ELR (cell line): ENCODE measurements at places on chromosomes 4 and X.
A peak's percentile ranks its signal among the peaks of the same experiment; 100 is the strongest.

DNA sequence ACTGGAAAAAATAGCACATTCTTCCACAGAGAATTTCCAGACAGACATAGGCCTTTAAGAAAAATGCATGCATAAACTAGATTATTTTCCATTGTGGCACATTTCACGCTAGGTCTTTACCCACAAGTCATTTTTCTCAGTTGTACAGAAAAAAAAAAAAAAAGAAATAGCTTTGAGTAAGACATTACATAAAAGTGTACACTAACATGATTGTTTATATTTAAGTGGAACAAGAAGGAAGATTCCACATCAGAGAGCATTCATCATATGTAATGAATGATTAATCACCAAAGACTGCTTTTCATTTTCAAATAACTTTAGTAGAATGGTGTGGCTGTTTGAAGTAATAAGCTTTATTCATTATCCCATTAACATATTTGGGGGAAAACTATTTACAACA lies 1270.2 kb upstream of the AGA start:
- peak; percentile 56 for DNase-seq

GRCh38 chr4:40240040-40240653 lies 43.3 kb downstream of the RHOH start:
- peak; percentile 33 for DNase-seq

DNA sequence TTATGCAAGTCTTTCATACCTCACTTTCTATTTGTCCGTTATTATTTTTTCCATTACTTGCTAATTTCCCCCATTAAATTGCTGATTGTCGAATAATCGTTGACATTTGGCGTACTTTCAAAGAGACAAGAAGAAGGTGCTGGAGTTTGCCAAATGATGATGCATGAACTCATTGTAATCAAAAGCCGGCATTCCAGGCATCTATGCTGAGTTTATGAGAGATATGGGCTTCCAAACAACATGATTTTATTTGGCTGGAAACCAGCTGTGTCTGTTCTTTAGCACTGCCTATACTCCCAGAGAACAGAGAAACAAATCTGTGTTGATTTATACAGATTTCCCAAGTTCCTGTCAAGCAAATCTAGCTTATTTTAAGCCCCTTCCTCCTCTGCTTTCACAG lies 80.8 kb upstream of the RPS6KA3 start:
- DNase-seq: no peak

DNA sequence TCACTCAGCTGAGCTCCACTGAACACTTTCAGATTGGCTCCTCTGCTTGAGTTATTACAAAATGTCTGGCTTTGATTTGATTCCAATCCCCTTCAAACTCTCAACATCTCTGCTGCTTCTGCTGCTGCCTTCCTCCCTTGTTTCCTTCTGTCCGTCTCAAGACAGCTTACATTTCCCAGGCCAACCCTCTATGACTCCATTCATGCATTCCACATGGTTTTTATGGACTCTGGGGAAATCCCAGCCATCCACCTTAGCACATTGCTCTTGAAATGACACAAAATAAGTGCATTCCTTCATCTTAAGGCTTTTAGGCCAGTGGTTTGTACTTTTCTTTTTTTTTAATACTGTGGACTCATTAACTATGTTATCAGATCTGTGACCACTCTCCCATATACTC lies 68.5 kb upstream of the TMEM164 start:
- peak; percentile 7 for DNase-seq

DNA sequence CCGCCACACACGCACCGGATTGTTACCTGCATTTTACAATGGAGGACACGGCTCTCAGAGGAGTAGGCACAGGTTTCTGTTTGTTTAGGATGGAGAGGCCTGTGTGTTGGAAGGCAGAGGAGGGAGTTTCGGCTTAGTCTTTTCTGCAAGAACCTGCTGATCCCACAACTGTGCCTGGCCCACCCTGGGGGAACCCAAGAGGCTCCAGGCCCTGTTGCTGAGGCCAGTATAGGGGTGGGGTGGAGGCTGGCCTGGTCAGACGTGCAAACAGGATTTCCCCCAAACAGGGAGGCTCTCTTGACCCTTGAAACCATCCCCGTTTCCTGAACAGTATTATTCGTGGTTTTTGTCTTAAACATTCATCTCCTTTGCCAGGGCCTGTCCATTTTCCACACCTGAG lies 772 bp upstream of the SLC49A3 start:
- DNase-seq: no peak

- peak; percentile 37 for DNase-seq
Observed at GRCh38 chr4:32499171-32499570, 1779.0 kb downstream of the PCDH7 start.

DNA sequence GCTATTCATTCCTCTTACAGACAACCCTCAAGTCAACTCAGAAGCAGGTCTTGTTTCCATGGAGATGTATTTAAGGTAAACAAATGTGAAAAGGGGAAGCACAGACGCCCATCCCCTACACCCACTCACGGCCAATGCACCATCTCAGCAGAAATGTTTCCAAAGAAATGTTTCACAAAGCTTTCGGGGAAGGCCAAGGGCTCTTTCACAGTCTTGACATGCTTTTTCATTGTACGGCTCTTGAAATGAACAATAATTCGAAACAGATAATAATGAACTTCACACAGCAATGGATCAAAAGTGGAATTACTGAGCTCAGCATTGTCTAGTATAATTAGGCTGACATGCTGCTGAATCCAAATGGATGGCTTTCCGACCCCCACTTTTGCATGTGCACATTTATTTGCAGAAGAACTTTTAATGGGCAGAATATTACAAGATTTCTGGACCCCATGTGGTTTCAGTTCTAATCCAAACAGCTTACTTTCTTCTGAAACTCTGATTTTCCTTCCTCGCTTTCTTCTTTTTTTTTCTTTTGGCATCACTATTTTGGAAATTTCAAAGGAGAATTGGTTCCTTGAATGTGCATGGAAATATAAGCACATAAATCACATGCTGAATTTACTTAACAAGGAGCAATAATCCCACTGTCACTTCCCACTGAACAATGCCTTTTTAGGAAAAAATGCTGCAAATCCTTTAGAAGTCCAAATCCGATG lies 160.9 kb downstream of the SMIM20 start:
- no peak for DNase-seq

GRCh38 chr4:30862196-30862595 lies 142.0 kb downstream of the PCDH7 start:
- no peak for DNase-seq

DNA sequence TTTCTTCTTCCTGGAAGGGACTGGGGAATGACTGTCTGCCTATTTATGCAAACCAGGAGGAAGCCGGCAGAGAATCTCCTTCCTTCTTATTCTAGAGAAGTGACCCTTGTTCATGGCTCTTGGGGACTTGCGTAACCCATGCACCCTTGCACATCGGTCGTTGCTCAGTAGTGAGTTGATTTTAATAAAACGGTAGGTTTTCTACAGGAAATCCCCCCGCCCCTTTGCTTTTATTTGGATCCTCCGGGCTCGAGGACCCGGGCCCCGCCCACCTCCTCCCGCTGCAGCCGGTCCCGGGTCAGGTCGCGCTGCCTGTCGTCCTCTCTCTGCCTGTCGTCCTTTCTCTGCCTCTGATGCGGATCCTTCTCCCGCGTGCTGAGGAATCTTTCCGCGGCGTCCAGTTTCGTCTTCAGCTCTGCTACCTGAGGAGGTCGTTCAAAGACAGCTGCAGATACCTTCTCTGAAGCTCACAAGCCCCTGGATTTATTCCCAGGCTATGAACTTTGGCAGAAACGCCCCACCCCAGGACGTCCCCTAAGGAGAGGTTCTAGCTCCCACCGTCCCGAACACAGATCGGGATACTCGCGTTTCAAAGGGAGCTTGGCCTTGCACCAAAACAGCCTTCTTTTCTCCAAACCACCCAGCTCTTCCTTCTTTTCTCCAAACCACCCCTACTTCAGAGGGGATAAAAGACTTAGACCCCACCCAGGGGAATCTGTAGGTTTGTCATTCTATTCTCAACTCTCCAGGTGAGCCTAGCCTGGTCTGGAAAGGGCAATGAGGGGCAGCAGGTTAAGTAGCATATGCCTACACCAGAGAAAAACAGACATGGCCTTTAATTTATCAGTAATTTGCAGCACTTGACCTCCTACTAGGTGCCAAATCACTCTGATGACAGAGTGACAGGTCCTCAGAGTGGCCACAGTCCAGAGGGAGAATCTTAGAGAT lies 7.0 kb downstream of the TNIP3 start:
- DNase-seq: peak; percentile 54

GRCh38 chr4:37393889-37394288 lies 149.3 kb downstream of the NWD2 start:
- no peak for DNase-seq

DNA sequence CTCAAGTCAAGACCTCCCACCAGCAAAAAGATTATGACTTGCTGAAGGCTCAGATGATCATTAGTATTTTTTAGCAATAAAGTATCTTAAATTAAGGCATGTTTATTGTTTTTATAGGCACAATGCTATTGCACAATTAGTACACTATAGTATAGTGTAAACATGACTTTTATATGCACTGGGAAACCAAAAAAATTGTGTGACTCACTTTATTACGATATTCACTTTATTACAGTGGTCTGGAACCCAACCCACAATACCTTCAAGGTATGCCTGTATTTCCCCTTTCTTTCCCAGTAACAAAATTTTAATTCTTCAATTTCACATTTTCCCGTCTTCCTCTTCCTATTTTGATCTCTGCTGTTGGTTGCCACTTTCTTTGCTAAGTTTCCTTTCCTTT lies 37.7 kb downstream of the ZCCHC12 start:
- DNase-seq: no peak

DNA sequence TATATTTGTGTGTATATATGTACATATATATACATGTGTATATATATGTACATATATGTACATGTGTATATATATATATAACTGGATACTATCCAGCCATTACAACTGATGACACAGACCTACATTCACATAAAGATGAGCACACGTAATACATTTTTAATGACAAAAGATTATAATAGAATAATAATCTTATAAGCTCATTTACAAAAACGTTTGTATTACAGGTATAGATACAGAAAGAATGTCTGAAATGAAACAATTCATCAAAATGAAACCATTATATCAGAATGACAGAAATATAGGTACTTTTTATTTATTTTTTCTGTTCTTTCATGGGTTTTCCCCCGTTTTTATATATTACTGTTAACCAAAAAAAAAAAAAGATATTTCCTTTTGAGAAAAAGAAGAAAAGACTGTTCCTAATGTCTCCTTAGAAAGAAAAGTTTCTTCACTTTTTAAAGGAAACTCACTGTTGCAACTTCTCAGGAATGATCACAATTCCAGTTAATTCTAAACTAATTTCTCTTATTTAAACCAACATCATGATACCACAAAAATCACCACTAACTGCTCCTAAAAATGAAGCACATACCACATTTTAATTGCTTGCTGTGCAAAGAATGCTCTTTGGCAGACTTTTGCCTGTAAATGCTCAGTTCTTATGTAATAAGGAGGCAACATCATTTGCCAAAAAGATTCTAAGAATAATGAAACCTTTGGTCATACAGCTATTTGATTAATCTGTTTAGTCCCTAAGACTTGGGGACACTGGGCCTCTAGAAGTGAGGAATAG lies 18.9 kb downstream of the LEF1 start:
- no peak for DNase-seq

GRCh38 chr4:17719106-17719505 lies 62.3 kb downstream of the FAM184B start:
- DNase-seq: peak; percentile 42

- DNase-seq: no peak
Observed at GRCh38 chr4:136687118-136687517, 845.2 kb downstream of the PCDH18 start.

DNA sequence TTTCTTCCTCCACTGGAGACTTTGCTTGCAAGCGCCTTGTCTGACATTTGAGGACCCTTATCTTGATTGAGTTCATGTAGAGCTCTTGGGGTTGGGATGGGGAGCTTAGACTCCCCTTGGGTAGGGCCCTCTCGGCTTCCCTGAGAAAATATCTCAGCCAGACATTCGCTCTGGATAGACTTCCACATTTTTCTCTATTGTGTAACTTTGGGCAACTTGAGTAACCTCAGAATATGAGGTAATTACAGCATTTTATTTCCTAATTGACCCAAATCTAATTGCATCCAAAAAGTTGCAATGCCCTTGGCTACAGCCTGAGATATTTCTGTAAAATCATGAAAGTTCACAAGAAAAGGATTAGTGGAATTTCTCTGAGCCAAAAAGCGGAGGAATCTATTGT lies 102.8 kb upstream of the MXRA5 start:
- DNase-seq: no peak

- DNase-seq: no peak
Observed at GRCh38 chr4:93700571-93700970, 128.0 kb upstream of the ATOH1 start.

GRCh38 chrX:118495958-118496762 lies 545 bp downstream of the DOCK11 start:
- DNase-seq: peak; percentile 61

DNA sequence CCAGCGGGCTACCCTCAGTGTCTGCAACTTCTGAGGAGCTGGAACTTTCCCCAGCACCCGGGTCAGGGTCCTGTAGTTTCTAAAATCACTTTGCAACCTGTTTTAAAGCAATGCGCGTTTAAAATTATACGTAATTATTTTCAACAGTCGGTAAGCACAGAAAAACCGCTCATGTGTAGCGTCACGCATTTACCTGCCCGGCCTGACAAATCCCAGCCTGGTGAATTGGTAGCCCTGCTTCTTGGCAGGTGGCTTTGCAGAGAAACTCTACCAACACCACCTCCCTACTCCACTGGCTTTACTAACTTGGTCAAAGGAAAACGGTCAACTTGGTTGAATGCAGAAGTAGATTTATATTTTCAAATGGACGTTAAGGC lies 640 bp downstream of the BANK1 start:
- DNase-seq: no peak

DNA sequence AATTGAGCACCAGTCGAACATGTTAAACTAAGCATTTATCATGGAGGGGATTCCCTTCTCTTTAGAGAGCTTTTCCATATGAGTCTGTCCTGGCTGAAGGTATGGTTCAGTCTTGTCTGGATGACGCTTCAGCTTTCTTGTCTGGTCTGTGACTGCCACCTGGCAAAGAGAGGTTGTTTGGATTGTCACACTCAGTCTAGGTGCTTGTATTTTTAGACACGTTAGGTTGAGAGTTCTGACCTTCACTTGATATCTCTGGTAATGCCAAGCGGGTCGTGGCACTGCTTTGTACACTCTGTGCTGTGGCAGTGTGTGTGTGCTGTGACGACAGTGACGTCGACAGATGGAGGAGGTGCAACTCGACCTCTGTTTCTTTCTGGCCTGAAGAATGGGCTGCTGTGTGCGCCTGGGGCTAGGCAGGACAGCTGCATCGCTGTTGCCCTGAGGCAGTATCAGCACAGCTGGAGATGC lies 12.6 kb downstream of the NOCT start:
- DNase-seq: no peak

GRCh38 chr4:186693159-186693815 lies 30.4 kb downstream of the FAT1 start:
- DNase-seq: peak; percentile 79

DNA sequence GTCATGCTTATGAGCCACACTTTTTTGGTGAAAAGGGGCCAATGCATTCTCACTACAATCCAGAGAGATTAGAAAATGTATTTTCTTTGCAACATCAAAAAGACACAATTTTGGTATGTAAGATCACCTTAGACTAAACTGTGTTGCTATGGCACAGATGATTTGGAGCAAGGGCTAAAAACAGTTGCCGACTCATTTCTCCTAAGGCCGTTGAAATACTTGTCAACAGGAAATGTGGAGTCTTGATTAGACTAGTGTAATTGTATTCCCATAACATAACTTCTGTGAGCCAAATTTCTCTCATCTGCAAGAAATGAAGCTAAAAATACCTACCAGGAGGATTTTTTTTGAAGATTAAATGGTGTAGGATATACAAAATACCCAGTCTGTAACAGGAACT lies 2547.7 kb downstream of the ARAP2 start:
- peak; percentile 25 for DNase-seq
